ENCODE measurements at places on chromosomes 2 and 18.

DNA sequence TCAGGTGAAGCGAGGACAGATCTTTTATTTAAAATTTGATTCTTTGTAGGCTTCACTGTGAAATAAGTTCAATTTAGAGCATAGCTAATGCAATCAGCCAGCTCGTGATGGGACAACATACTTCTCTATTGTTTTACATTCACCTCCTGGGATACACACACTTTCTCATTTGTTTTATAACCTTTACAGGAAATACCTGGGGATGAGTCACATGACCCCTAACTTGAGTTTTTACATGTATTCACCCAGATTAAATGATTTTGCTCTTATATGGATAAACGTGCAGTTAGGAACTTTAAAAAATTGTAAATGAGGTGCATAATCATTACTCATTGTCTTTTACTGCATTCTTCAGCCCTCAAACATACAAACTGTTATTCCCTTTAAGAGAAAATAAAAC, 152.1 kb downstream of the NEDD4L start:
- no peak for DNase-seq

- DNase-seq, result no peak
Measured at GRCh38 chr18:55433648-55434047, 154.3 kb downstream of the TCF4 start.

DNA sequence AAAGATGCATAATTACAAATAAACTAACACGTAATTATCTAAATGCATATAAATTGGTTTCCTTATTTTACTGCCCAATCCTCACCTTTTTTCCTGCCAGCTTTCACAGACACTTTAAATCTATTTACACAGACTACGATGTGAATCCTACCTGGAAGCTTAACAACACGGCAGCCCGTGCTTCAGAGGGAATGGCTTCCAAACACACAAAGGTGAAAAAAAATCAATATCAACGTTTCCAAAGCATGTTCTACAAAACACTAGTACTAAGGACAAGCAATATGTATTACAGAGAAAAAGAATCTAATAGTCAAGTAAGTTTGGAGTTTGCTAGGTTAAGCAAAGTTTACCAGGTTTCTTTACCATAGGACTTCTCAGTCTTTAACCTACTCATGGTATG, 4.4 kb downstream of the MAP4K3 start:
- DNase-seq, result no peak

DNA sequence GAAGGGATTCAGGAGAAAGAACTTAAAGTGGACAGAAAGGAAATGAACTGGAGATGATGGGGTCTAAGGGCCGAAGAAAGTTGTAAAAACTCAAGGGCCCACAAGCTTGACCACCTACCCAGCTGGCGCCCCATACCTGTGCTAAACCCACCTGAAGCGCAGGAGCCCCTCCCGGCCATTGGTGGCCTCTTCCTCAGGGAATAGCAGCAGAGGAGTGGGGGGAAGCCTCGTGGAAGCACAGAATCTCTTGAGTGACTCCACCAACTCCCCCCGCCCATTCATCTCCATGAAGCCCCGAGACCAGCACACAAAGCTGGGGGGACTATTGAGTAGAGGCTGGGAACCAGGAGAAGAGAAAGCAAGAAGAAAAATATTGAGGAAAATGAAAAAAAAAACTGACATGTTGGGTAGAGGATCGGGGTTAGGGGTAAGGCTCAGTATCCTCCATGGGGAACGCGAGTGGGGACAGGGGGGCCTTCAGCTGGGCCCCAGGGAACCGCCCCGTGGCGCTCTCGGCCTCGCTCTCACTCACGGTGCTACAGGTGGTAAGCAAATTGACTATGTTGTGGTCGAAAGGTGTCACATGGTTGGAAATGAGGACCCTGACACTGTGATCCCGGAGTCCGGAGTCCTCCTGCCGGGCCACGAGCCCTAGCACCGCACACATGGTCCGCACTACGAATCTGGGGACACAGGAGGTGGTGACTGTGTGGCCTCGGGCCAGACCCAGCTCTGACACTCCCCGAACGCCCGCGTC, 728 bp downstream of the AUP1 start:
- no peak for DNase-seq

- DNase-seq, result no peak
Measured at GRCh38 chr2:7516484-7517063, 599.4 kb downstream of the RNF144A start.

- no peak for DNase-seq
Measured at GRCh38 chr2:79830501-79830900, 317.6 kb downstream of the CTNNA2 start.

GRCh38 chr2:120347396-120348060, 1.6 kb downstream of the INHBB start:
- DNase-seq, result no peak

- DNase-seq, result no peak
Measured at GRCh38 chr2:139031722-139032121, 251.5 kb upstream of the NXPH2 start.

GRCh38 chr18:48834413-48835031, 116.2 kb downstream of the SMAD7 start:
- peak; percentile 27 for DNase-seq

GRCh38 chr2:215746226-215746886, 267.0 kb downstream of the MREG start:
- DNase-seq, result no peak

- no peak for DNase-seq
Measured at GRCh38 chr2:232436381-232437194, 19.4 kb upstream of the ALPI start.

- no peak for DNase-seq
Measured at GRCh38 chr18:75962036-75962572, 532.9 kb downstream of the ZNF516 start.

Data from dorsolateral prefrontal cortex (tissue), 122 donors.